Natural killer cell treated with Interleukin-12 subunit alpha and Interleukin-12 subunit beta and Interleukin-15 and Interleukin-18, amount 100 ng/mL, for 72 hours (primary cell): ENCODE measurements at places on chromosomes 3 and 15. TPM values are rescaled to one million over a fixed set of nuclear protein-coding genes. Genes with fewer than 3 reads are reported as not detected.

The CPLX3 gene
- total RNA-seq, result 0.43 TPM

DNA sequence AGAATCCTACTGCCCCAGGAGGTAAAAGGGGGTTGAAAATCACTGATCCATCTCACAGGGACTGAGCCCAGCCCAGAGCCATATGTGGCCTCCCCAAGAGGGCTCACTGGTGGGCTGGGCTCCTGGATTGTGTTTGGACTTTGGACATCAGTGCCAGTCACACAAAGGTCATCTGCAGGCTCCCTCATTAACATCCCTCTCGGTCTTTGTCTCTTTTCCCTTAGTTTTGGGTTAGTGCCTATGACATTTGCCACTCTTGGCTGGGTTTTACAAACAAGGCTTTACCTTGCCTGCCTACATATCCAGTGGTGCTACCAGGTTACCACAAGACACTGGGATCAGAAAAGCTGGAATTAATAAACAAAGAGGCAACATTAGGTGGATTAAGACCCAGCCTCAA lies 27.9 kb downstream of the IFT122 start:
- H3K27me3 ChIP-seq, result no peaks in the 10 kb centered on the region
- H3K36me3 ChIP-seq, result no peaks in the 10 kb centered on the region
- H3K4me1 ChIP-seq, result no peaks in the 10 kb centered on the region
- H3K4me3 ChIP-seq, result no peak overlapping the region
- H3K27ac ChIP-seq, result no peak overlapping the region
- DNase-seq, result no peak

- no peak overlapping the region for H3K4me3 ChIP-seq
- no peak for DNase-seq
- H3K27me3 ChIP-seq, result no peaks in the 10 kb centered on the region
These were observed 14.4 kb downstream of the CGGBP1 start for GRCh38 chr3:88044411-88044810.

GRCh38 chr15:101600035-101600434 lies 52.1 kb downstream of the TM2D3 start:
- H3K4me1 ChIP-seq, result no peaks in the 10 kb centered on the region
- H3K27me3 ChIP-seq, result peaks cover 60% of the 10 kb centered on the region
- no peak overlapping the region for H3K27ac ChIP-seq

- peak overlapping the region; percentile 97 for H3K27ac ChIP-seq
- H3K4me1 ChIP-seq, result peaks cover 41% of the 10 kb centered on the region
- no peak for DNase-seq
These were observed 760 bp downstream of the FANCI start for GRCh38 chr15:89244574-89244903.
